ENCODE measurements at places on chromosomes 13 and 19.

DNA sequence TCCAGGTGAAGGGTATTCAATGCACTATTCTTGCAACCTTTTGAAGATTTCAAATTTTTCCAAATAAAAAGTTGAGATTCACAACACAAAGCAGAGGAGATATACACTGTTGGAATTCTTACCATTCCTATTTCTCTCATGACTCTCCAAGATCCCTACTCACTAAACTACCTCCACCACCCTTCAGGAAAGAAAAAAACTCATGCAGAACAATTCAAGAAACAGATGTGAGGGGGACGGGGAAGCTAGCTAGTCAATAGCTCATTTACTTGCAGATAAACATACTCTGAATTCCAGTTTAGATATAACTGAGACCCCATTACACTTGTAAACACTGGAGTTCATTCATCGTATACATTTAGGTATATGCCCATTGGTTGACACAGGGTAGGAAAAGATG lies 90.0 kb upstream of the SERP2 start:
- no peak for DNase-seq

GRCh38 chr19:11450570-11451326 lies 15.3 kb downstream of the PRKCSH start:
- no peak for DNase-seq

DNA sequence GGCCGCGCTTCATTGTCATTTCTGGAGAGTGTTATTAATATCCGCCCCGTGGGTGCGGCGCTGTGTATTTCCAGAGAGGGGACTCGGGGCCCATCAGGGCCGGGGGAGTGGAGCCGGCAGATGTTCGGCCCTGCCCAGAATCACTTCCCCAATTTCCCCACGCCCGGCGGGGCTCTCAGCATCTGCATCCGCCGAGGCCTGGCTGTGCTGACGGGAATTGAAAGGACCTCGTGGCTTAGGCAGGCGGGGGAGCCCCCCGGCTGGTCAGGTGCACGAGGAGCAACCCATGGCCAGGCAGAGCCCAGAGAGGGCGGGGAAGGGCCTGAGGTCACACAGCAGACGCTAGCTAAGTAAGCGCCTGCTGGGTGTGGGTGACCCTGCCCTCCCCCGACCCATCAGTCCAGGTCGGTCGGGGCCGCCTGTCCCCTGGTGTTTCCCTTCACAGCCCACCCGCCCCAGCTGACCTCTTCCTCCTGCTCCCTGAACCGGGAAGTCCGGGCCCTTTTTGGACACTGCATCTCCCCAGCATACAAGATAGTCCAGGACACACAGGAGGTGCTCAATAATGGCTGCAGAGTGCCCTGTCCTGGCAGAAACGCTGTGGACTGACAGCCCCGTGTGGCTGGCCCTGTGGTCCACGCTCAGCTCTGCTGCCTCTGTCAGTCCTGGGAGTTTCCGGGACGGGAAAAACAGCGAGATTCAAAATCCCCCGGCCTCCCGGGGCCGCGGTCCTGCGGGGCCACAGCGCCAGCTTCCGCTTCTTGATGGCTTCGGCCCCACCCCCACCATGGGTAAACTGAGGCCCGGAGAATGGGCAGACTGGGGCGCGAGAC lies 22.1 kb downstream of the ARID3A start:
- no peak for DNase-seq

DNA sequence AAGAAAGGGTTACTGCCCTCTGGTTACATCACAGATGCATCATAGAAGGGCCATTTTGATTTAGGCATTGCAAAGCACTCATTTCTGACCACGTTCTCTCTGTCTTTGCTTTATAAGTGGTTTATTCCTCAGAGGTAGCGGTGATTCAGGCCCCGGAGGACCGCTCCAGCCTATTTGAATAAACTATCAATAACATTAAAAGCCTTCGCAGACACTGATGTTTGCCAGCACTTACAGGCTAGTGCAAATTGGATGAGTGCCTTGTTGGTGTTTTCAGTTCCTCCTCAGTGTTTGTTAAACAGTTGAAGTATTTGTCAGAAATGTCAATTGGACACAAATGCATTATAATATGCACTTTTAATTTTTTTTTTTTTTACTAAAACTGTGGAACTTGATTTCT lies 120.2 kb downstream of the RXFP2 start:
- DNase-seq: no peak

GRCh38 chr13:46481166-46481565 lies 71.8 kb upstream of the LRCH1 start:
- no peak for DNase-seq

DNA sequence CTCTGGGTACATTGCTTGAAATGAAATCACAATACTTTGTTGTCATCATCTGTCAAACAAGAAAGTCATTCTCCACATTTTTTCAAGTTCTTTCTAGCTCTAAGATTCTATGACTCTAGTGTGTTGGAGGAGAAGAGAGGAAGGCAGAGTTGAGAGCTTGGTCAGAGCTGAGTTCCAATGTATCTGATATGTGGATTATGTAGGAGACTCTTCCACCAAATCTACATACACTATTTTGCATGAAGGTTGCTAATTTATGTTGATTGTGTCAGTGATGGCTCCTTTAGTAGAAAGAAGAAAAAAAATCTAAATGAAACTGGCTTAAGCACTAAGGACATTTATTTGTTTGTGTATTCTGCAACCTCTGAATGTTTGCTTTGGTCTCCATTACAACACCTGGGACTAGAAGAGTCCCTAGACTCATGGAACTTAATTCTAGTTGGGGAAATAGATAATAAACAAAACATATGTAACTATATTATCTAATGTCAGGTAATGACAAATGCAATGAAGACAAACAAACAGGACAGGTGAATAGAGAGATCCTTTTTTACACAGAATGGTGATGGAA lies 691.9 kb downstream of the UQCRFS1 start:
- DNase-seq: no peak

DNA sequence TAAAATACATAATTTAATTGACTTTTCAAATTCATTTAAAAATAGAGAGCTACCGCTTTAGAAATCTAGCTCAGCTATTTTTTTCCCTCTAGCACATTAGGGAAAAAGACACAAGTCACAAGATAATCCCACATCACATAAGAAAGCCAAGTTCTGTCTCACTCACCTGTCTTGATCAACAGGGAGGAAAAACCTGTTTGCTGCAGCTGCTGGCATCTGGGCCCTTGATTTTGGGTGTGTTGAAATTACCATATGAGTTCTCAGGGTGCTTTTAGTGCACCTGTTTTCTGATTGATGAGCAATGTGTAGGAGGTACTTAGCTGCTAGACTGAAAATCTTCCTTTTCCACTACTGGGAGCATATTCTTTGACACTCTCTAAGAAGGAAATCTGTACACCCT lies 53.8 kb downstream of the ZDHHC20 start:
- no peak for DNase-seq

DNA sequence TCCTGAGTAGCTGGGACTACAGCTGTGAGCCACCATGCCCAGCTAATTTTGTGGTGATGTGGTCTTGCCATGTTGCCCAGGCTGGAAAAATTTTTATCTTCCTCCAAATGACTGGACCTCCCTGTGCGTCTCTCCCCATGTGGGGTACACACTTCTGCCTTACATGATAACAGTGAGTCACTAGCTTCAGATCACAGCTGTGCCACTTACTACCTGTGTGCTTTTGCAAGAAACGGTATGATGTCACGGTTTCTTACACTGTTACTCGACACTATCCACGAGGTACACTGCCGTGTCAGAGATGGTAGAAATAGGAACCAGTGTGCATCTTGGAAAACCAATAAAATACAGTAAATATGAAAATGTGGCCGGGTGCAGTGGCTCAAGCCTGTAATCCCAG lies 17.5 kb upstream of the ZNF414 start:
- DNase-seq: no peak

DNA sequence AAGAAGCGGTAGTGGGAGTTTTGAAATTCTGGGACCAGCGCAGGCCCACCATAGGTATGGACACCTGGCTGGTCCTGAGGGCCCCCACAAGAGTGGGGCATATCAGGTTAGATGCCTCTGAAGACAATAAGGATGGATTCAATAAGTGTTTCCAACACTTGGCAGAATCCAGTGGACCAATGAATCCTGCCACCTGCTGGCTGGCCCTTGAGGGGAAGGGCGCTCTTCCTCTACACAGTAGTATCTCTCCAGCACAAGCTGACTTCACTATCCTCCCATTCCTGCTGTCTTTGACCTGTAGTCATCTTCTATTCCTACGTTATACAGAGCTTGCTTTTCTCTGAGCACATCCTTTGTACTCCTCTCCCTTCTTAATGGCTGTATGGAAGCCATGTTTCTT lies 199.7 kb upstream of the TSHZ3 start:
- DNase-seq: no peak

DNA sequence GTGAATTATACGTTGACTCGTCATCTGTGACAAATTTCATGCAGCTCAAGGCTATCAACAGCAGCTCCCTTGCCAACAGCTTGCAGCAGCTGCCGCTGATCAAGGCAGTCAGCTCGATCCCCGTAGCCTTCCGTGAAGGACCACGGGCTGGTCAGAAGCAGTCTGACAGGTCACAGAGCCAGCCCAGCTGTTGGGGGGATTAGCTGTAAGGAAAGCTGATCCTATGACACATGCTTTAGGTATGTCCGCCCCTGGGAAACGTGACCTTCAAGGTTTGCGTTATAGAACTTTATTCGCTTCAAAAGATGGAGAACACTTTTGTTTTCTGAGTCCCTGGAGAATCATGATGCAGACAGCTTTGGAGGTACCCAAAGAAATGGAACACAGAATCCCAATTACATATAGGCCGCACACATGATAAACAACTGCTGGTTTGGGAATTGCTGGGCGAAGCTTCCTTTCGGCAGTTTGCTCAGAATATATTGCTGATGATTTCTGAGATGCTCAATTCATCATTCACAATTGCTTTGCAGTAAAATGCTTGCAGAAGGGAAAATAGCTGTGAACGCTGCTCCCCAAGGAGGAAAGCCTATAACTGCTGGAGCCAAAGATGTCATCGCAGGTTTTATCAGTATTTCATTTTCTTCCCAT lies 62.6 kb upstream of the USP29 start:
- DNase-seq: no peak

GRCh38 chr19:41895745-41896580 lies 13.0 kb downstream of the ARHGEF1 start:
- no peak for DNase-seq

- DNase-seq: no peak
Measured at GRCh38 chr13:56352901-56353300, 787.8 kb upstream of the PRR20A start.

DNA sequence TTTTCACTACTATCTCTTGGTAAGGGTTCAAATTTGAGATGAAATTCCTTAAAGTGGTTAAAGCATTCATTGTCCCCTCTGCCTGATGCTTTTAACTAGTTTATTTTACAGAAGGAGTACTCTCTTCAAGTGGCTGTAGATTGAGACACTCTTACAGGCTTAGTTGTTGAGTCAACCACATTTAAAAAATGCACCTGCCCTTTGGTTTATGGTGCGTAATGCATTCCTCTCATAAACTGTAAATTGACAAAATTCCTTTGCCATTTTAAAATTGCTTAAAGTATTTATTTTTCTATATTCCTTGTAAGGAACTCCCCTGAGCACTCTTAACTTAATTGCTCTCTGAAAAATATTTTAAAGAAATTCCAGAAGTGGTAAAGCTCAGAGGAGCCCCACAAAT lies 826 bp upstream of the GPC5 start:
- DNase-seq: no peak

- no peak for DNase-seq
Measured at GRCh38 chr19:13993590-13994300, 12.4 kb downstream of the RFX1 start.

DNA sequence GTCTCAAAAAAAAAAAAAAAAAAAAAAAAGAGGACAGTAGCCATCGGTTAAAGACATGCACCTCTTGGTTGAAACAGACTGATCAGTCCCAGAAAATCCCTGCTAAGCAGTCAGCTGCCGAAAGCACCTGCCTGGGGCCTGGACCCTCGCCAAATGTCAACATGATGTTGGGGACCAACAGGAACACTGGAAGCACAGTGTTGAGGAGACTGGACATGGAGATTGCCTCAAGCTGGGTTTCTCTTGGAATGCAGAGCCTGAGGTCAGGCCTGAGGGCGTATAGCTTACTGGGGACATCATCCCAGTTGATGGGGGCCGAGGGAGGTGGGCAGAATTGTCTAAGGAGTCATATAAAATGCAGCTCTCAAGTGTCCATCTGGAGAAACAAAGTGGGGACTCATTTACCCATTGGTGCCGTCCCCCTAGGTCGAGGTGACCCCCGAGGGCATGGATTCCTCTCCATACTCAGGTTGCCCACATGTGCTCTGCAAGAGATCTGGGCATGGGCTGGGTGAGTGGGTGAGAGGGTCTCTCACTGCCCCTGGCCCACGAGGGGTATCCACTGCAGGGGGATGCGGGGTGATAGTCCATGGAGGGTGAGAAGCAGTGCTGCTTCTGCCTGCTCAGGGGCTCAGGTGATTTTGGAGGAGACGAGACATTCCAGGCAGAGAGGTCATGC lies 164.5 kb downstream of the URI1 start:
- no peak for DNase-seq

GRCh38 chr19:9645472-9645871 lies 24.4 kb upstream of the ZNF561 start:
- no peak for DNase-seq

GRCh38 chr19:1863328-1863637 lies at the start of gene KLF16:
KLF16 (minus strand) TSS chr19:1863579; CDS start chr19:1863497, 82 bp downstream.
- DNase-seq: no peak

GRCh38 chr19:39701291-39701690 lies 3.0 kb upstream of the LGALS14 start:
- no peak for DNase-seq

DNA sequence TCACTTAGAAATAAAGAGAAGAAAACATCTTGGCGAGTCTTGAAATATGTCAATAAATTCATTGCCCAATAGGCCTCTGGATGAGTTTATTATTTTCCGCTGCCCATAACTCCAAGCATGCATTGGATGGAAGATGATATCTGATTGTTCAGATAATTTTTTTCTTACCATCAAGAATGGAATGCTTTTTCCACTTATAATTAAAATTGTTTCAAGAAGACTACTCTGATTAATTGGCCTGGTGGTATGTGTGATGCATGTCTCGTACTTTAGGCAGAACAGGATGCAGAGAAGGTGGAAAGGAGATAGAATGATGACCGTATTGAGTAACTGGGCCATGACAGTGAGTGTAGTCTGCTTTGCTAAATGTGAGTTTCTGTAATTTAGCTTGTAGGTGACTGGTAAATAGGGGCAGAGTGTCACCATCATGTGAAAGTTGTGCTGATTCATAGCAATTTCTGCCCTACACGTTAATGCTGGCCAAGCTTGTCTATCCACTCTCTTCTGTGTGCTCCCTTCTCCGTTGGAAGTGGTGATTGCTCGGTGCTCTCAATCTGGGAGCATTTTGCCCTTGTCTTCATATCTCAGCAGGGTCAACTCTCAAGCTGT lies 13.5 kb upstream of the SPATA13 start:
- no peak for DNase-seq

- DNase-seq: no peak
Measured at GRCh38 chr13:108925070-108925469, 295.7 kb downstream of the MYO16 start.

DNA sequence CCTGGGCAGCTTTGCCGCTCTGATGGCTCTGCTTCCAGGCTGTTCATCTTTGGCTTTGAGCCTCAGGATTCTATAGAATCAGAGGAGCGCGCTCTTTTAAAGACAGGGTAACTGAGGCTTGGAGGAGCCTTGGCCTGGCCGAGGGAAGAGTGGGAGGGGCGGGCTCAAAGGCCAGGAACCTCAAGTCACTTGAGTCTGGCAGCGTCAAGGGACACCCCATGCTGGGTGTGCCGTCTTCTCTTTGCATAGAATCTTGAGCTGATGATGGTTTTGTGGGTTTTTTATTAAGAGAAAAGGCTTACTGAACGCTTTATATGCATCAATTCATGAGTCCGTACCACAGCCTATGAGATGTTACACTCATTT lies 1.1 kb downstream of the PGLS start:
- DNase-seq: no peak

- no peak for DNase-seq
Measured at GRCh38 chr13:65914716-65915115, 1315.4 kb downstream of the PCDH9 start.

- no peak for DNase-seq
Measured at GRCh38 chr13:97113231-97114001, 108.7 kb upstream of the MBNL2 start.
